ENCODE measurements at places on chromosomes 5 and 9.

DNA sequence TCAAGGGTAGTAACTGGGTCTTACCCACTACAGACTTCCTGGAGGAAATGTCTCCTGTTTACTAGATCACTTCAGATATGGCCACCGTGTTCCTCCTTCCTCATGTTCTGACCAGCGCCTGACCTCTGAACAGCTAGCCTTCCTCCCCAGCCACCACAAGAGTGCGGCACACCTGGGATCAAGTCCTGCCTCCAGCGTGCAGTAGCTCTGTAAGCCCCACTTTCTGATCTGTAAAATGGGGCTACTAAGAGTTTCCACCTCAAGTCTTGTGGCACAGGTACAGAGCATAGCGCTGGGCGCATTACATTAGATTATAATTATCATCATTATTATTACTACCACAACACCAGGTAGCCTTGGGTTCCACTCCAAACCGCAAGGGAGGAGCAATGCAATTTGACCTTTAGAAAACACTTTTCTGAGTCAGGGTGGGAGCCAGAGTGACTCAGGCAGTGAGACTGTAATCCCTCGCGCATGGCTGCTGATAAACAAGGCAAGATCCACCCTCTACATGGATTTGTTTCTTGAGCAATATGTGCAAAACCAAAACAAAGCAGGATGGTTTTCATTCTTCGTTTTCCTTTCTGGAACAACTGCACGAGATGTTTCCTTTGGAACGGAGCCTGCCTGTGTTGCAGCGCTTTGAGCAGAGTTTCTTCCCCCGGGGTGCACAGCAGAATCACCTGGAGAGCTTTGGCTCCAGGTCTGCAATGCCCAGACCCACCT is 65.0 kb upstream of the ANGPTL2 start:
- no peak for DNase-seq

DNA sequence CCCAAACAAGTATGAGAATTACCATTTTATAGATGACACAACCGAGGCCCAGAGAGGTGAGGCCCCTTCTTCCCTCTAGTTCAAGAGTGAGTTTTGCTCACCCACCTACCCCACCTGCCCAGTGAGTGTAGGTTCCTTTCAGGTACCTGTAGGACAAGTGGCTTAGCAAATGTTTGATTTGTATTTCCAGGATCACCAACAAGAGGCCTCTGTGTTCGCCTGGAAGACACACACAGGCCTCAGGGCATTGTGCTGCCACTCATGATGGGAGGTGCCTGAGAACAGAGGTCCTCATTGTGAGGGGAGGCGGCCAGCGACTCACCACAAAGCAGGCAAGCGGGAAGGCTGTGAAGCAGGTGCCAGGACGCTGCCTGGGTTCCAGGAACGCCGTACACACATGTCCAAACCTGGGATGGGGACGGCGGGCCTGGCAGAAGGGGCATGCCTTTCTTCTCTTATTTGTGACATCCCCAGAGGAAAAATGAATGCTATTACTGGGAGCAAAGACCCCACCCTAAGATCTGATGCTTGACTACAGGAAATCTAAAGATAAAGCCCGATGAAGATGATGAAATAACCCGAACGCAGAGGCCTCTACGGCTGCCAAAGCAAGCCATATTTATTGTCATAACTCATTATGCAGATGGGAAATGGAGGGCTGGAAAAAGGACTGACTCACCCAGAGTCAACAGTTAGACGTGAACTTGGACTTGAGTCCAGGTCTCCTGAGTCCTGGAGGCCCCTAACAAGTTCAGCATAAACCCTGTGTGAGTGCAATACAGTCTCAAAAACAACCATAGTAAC is 60.2 kb upstream of the SLC25A51 start:
- DNase-seq: no peak

DNA sequence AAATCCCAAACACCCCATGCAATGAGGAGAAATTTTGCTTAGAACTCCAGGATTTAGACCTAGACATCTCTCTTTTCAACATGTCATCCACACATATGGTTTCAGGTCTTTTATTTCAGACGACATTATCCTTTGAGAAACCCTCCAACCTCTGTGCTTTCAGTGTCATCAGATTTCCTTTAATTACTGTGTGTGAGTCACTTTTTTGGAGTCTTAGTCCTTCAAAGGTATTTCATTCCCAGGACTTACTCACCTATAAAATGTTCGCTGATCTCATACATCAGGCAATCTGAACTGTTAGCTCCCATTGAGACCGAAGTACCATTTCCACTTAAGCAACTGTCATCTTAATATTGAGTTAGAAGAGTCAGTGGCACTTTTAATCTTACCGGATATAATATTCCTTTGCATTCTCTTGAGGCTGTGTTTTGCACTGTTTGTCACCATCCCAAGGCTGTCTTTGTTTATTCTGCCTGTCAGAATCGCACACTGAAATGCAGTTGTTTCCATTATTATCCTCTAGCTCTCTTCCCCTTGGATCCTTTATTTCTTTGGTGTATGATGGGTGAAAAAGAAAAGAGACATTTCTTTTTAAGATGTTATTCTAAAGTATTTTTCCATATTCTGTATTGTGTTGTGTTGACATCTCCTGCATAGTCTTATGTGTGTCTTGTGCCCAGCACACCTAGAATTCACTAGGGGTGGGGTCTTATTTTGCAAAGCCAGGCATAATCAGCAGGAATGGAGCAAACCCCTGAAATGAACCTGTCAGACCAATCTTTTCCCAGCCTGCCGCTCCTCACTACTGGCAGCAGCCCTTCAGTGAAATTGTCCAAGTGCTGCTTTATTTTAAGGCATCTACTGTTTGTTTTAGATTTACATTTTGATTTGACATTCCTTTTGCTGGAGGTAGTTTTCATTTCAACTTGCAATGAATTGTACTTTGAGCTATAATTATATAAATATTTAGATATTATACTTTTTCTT is 155.4 kb downstream of the PAM start:
- no peak for DNase-seq

DNA sequence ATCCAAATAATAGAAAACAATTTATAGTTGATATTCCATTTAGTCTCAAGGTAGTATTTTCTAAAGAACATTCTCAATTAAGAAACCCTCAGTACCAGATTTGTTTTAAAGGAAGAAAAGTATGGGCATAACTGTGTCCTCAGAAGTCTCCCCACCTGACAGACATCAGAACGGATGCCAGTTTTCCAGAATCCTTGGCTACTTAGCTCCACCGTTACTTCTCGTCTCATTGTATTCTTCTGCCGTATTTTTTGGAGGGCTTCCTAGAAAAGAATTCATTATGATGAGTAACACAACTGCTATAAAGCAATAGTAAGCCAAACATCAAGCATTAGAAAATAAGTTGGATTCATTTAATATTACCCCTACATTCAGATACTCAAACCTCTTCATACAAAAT is 67.8 kb downstream of the DROSHA start:
- no peak for DNase-seq

DNA sequence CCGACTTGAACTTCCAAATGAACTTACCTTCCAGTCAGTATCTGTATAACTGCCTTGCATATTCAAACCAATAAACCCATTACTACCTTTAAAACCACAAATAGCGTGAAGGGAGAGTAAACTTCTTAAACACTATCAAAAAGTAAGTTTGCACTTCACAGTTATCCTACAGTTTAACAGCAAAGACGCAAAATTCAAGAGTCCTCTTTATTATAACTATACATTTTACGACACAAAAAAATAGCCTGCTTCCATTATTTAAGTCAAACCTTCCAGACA is 1.8 kb downstream of the PTBP3 start:
- DNase-seq: no peak

- no peak for DNase-seq
These were observed 199.8 kb downstream of the LRRC70 start for GRCh38 chr5:62778316-62779009.

Data from CD4-positive, alpha-beta T cell treated with Interleukin-10 for 1 hour (primary cell).